ENCODE measurements at places on chromosomes 6 and 20. TPM values are rescaled to one million over a fixed set of nuclear protein-coding genes. Genes with fewer than 3 reads are reported as not detected.

The SSTR4 gene
- total RNA-seq = not detected

The TMEM170B gene
- total RNA-seq = 4.9 TPM

GRCh38 chr20:7829776-7830175, 110.5 kb downstream of the HAO1 start:
- no peak for DNase-seq

DNA sequence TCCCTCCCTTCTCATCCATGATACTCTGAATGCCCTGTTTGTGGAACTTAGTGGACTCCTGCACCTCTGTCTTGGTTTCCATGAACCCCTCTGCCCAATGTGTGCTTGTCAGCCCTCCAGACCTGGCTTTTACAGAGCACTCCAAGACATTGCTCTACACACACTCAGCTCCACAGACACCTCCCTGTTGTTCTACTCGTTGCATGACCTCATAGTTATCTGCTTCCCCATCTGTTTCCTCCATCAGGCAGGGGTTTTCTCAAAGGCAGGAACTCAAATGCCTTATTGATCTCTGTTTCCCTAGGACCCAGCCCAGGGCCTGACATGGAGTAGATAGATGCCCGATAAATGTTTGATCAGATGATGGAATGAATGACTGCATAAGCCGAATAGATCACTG, 13.3 kb downstream of the PLCG1 start:
- no peak for DNase-seq

The TRDN gene
- total RNA-seq = 308 TPM

The TDP2 gene
- 45.4 TPM for total RNA-seq

DNA sequence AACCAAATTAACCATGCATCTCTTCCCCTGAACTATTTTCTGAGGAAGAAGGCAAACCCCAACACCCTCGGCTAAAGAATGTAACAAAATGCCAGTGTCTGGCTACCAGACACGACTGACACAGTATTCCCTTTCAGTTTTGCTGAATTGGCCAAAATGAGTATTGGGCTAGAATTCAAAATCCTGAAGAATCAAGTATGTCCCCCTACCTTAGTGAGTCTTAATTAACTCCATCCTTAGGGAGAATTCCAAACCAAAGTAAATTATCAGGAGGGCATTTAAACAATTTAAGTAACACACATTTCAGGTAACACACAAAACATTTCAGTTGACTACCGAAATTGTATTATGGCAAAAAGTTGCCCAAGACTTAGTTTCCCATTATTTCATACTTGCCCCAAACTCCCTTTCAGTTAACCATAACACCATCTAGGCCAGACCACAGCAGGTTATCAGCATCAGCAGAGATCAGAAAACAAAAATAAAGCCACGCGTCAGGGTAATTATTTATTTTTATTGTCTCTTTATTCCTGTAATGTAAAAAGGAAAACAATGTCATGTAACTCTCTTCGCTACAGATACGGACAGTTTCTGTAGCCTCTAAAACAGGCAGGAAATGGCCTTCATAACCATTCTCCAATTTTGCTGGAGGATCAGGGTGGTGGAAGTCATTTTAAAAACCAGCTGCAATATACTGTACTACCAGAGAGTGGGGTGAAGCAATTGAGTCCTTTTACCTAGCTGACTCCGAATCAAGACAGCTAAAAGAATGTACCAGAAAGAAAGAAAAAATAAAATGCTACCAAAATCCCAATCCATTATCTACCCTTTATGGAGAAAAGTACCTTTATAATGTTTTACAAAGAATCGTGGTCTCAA, 1.9 kb downstream of the SNX5 start:
- no peak for DNase-seq

- DNase-seq = no peak
Observed at GRCh38 chr20:57869951-57870315, 160.1 kb upstream of the PMEPA1 start.

The ETV7 gene
- total RNA-seq = 0.37 TPM

The TNFRSF6B gene
- total RNA-seq = 0.23 TPM

The APOM gene
- total RNA-seq = 0.85 TPM

DNA sequence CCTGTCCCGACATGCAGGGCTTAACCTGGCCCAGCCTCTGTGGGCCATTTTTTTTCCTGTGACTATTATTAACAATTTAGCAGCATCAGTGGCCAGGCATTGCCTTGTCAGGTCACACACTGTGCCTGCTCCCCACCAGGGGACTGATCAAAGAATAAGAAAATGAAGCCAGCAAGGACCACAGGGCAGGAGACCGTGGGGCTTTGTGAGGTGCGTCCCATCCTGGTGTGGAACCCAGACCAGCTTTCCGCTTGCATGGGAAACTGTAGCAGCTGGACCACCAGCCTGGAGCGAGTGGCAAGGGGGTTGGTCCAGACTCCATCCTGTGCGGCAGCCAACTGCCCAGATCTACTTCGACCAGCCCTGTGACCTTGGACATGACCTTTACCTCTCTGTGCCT, 218.3 kb downstream of the ANKRD60 start:
- no peak for DNase-seq

Measured in right cardiac atrium (tissue), 5 donors.